ENCODE measurements at places on chromosomes 4 and X.

DNA sequence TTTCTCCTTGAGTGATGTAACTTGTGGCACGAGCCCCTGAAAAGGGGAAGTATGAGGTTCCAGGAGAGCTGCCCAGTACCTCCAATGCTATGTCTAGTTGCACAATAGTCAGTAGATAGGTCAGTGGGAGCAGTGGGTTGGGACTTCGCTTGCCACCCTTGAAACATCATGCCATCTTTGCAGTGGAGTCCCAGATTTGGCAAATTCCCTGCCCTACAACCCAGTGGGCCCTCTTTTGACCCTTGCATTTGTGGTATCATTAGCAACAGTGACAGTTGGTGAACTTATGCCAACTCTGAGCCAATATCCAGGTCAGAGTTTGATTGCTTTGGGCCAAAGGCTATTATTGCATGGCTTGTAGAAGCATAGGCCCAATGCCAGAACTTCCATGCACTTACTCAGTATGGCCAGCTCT lies 12.3 kb downstream of the FHL1 start:
- DNase-seq = no peak

DNA sequence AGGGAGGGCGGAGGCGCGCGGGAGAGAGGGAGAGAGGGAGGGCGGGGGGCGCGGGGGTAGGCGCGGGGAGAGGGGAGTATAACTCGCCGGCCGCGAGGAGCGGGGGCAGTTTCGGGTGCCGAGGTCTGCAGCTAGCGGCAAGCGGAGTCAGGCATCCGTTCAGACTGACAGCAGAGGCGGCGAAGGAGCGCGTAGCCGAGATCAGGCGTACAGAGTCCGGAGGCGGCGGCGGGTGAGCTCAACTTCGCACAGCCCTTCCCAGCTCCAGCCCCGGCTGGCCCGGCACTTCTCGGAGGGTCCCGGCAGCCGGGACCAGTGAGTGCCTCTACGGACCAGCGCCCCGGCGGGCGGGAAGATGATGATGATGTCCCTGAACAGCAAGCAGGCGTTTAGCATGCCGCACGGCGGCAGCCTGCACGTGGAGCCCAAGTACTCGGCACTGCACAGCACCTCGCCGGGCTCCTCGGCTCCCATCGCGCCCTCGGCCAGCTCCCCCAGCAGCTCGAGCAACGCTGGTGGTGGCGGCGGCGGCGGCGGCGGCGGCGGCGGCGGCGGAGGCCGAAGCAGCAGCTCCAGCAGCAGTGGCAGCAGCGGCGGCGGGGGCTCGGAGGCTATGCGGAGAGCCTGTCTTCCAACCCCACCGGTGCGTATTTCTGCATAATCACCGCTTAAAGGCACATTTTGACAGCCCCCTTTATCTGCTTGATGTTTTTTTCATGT lies at the start of gene POU4F2:
Gene POU4F2, plus strand, starts transcription at position 108 of the 720 bp plus-strand sequence. Its CDS starts 248 bp downstream, at position 356.
- DNase-seq = no peak

DNA sequence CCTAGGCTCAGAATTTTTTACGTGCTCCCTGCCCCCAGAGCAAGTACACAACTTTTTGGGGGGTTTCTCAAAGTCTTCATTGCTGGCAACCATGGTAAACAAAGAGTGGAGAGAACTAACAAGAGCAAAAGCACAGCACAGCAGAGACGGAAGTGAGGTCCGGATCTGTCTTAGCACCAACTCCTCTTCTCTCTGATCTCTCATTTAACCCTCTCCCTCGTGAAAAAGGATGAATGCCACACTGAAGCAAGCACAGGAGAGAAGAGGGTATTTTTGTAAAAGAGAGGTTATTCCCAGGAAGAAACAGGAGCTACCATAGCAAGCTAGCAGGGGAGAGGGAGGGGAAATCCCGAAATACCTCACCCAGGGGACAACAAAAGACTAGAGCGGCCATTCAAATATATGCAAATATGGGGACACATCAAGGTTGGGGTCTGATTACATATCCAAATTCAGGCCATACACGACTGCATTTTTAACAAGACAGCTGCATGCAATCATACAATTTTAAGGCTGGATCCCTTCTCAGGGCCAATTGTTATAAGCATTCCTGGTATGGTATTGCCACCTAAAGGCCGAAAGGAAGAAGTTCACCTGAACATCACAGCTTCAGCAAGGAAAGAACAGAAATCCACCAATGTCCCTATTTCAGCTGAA lies 46.6 kb downstream of the CD40LG start:
- peak; percentile 71 for DNase-seq

GRCh38 chr4:176979416-176979815 lies 186.7 kb upstream of the VEGFC start:
- no peak for DNase-seq

- DNase-seq = no peak
Observed at GRCh38 chrX:132071254-132071653, 48.2 kb downstream of the STK26 start.

- no peak for DNase-seq
Observed at GRCh38 chr4:113849771-113850170, 88.2 kb upstream of the CAMK2D start.

GRCh38 chrX:118904218-118904617 lies 70.2 kb upstream of the LONRF3 start:
- no peak for DNase-seq

Data from CD4-positive, alpha-beta T cell treated with Interleukin-15 for 4 hours (primary cell).